ENCODE measurements at places on chromosomes 12 and 14.

GRCh38 chr14:92946847-92947545 lies 24.0 kb downstream of the CHGA start:
- no peak for DNase-seq

GRCh38 chr14:58397156-58397555 lies 1.4 kb downstream of the TOMM20L start:
- DNase-seq = no peak

GRCh38 chr14:54773171-54774006 lies 129.2 kb downstream of the GCH1 start:
- DNase-seq = peak; percentile 82

DNA sequence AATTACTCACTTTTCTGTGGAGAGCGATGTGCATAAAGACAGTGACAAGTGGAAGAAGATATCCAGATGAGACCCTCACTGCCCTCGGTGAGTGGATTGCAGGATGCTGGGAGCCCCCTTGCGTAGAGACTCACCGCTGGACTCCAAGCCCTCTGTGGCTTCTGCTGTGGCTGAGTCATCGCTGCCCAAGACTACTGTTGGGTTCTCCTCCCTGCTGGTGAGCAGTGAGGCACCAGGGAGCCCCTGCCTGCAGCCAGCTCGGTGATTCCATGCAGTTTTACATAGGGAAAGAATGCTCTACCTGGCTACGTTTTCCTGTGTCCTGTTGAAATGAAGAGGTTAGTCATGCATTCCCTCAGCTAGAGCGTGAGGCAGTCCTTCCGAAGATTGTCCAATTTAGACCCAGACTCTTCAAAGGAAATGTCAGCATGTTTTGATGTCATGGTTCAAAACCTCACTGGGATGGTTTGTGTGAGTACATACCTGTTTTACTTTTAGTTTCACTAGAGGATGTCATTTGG lies 28.2 kb downstream of the TRAF3 start:
- DNase-seq = no peak

GRCh38 chr12:89453121-89453978 lies 71.2 kb downstream of the GALNT4 start:
- DNase-seq = peak; percentile 62

DNA sequence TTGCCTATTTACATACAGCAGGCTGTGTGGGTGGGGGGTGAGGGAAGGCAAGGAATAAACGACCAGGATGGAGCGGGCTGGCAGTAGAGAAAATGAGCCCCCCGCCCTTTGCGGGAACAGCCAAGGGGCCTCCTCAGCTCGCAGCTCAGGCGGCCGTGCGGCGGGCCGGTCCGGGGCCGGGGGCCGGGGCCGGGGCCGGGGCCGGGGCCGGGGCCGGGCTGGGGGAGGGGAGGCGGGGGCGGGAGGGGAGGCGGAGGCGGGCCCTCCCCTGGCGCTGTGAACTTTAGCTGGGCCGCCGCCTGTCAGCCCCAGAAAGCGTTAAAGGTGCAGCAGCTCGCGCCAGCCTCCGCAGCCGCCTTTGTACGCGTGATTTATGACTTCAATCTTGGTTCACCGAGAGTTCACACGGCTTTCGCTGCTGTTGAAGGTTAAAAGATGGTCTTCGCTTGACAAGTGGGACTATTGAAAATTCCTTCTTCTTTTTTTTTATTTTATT lies 28.8 kb downstream of the HOXC4 start:
- peak; percentile 69 for DNase-seq

DNA sequence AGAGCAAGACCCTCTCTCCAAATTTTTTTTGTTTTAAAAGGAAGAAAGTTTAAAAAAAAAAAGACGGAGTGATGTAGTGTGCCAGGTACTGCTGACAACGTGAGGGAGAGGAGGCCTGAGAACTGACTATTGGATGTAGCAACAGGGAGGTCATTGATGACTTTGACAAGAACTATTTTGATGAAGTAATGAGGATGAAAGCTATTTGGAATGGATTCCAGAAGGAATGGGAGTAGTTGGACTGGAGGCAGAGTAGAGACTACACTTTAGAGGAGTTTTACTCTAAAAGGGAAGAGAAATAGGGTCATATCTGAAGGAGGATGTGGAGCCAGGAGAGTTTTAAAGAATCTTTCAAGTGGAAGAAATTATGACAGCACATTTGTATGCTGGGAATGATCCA lies 27.8 kb upstream of the SLC38A2 start:
- DNase-seq = no peak

- DNase-seq = no peak
Measured at GRCh38 chr14:29741909-29742401, 185.7 kb downstream of the PRKD1 start.

DNA sequence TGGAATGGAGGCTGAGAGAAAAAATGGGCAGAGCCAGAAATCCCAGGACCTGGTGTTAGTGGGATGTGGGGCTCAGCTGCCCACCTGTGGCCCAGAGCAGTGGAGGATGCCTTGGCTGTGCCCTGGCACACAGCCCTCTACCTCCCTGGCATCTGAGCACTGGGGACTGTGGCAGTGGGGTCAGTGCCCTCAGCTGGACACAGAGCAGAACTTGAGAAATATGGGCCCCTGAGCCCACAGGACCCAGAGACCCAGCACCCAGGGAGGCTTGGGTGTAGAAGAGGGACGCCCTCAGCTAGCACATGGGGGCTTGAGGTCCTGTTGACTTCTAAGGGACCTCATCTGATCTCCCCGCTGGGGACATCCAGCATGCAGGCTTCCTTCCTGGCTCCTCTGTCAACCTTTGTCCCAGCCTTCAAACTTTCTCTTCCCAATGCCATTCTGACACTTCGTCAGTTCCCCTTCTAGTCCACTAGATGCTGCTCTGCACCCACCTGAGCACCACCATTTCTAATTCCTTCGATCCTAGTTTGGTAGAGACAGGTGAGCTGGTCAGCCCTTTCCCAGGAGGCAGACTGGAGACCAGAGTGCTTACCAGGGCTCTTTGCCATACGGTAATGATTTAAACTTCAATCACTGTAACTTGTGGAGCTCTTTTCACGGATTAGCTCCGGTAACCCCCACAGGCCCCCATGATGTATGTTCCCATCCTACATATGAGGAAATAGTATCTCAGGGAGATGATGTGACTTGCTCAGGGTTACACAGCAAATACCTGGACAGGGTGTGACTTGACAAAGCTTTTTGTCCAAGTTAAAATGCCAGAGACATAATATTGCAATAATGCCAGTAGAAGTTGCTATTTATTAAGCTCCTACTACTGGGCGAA lies 143.7 kb downstream of the ASCL4 start:
- DNase-seq = peak; percentile 62

DNA sequence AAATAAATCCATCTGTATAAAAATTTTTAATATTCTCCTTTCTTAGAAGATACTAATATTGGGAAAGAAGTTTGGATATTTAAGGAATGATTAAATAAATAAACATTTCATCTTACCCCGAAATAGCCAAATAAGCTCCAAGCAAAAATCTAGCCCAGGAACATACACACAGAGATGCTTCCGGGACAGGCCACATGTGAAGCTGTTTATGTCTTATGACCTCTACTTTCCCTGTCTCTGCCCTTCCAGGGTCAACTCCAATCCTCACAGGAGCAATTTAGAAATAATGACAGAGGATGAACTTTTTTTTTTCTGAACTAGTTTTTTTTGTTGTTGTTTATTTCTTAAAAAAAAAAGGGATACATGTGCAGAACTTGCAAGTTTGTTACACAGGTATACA lies 89.4 kb downstream of the BTG1 start:
- DNase-seq = no peak

DNA sequence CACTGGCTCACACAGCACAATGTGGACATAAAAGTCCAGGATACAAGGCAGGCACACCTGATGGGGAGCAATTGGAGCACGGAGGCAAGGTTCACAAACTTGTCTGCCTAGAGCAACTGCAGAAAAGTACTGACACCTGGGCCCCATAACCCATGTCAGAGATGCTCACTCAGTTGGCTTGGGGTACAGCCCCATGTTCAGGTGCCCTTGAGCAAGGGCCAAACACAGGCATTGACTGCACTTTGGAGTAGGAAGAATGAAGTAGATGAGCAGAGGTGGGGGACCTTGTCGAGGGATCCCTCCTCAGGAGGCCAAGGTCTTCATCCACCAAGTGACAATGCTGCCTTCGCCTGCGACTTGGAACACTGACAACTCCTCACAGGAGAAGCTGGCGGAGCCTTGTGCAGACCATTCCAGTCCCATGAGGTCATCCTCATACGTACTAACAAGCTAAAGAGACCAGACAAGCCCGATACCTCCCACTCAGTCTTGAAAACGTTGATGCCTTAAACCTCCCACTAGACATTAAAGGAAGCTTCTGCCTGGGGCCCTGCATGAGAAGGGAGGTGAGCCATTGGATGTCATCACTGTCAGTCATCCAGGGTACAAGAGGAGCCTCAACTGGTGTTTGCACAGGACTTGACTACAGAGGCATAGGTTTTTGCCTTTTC lies 42.5 kb upstream of the C14orf180 start:
- DNase-seq = no peak

GRCh38 chr12:96466939-96467751 lies 22.2 kb upstream of the CFAP54 start:
- no peak for DNase-seq
